H1 (cell line): ENCODE measurements at places on chromosomes 4 and X. TPM values are rescaled to one million over a fixed set of nuclear protein-coding genes. Genes with fewer than 3 reads are reported as not detected.

Gene EPGN
- not detected in 2 replicates for total RNA-seq

Gene PAK3
- total RNA-seq, result 6.4 and 7.2 TPM in 2 replicates

Gene SLC4A4
- 1.2 and 2.8 TPM in 2 replicates for total RNA-seq

Gene USP17L22
- total RNA-seq, result not detected in 2 replicates

Gene CPLX1
- total RNA-seq, result 0.56 and 0.67 TPM in 2 replicates

Gene TEX13D
- 0.07 TPM in 1 of 2 replicates, not detected in the other for total RNA-seq

Gene RTL3
- total RNA-seq, result not detected in 2 replicates

Gene NEIL3
- total RNA-seq, result 10.8 and 11.0 TPM in 2 replicates

Gene SNCA
- total RNA-seq, result 14.6 and 16.8 TPM in 2 replicates

Gene PDHA1
- 206 and 225 TPM in 2 replicates for total RNA-seq

Gene GPM6B
- 123 and 132 TPM in 2 replicates for total RNA-seq

Gene C4orf51
- 0.54 TPM in 1 of 2 replicates, not detected in the other for total RNA-seq

Gene XG
- total RNA-seq, result 0.31 and 0.78 TPM in 2 replicates

Gene PNMA6A
- 5.7 and 6.0 TPM in 2 replicates for total RNA-seq

Gene CXXC4
- 1.8 TPM in 2 replicates for total RNA-seq
